ENCODE measurements at places on chromosomes 11 and 22.

GRCh38 chr11:34957206-34957605 is 40.8 kb downstream of the PDHX start:
- no peak for DNase-seq

- no peak for DNase-seq
Observed at GRCh38 chr11:111846063-111846462, 25.3 kb downstream of the ALG9 start.

DNA sequence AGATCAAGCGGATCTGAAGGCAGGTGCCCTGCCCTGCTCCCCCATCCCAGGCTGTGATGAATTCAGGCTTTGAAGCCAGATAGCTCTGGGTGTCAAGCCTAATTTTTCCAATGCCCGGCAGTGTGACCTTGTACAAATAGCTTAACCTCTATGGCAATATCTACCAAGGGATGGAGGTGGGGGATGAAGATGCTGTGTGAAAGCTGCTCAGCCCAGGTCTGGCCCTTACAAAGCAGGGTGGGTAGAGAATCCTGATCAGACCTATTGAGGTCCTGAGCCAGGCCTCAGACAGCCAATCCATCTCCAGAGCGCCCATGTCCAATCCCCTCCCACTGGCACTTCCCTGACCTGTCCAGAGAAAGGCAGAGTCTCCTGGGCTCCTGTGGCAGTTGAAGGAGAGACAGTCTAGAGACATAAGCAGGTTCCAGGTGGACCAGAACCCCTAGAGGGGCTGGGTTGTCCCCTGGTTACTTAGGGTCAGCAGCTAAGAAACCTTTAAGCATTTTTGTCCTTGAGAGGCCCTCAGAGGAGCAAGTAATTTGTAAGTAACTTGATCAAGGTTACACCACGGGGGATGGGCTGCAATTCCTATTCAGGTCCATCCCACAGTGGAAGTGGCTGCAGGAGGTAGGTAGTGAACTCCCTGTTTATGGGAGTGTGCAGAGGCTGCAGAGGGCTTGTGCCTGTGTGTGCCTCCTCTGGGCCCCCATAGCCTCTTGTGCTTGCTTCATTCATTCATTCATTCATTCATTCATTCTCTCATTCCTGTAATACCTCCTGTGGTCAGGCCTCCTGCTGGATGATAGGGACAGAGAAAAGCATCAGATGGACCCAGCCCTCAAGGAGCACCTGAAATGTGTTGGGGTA is 10.4 kb downstream of the P2RY2 start:
- DNase-seq = no peak

- peak; percentile 37 for DNase-seq
Observed at GRCh38 chr11:17277024-17277584, 565 bp downstream of the NUCB2 start.

DNA sequence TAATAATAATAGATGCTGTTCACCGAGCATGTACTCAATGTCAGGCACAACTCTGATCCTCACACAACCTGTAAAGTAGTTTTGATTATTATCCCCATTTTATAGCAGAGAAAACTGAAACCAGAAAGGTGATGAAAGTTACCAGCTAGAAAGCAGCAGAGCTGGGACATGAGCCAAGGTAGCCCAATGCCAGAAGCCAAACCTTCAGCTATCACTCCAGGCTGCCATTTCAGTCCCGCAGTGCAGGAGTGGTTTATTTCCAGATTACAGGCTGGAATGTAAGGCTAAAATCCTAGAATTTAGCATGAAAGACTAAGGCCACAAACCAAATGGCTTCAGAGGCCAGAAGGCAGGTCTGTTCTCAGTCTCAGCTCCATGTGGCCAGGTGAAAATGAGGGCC is 108.8 kb downstream of the TENM4 start:
- no peak for DNase-seq

DNA sequence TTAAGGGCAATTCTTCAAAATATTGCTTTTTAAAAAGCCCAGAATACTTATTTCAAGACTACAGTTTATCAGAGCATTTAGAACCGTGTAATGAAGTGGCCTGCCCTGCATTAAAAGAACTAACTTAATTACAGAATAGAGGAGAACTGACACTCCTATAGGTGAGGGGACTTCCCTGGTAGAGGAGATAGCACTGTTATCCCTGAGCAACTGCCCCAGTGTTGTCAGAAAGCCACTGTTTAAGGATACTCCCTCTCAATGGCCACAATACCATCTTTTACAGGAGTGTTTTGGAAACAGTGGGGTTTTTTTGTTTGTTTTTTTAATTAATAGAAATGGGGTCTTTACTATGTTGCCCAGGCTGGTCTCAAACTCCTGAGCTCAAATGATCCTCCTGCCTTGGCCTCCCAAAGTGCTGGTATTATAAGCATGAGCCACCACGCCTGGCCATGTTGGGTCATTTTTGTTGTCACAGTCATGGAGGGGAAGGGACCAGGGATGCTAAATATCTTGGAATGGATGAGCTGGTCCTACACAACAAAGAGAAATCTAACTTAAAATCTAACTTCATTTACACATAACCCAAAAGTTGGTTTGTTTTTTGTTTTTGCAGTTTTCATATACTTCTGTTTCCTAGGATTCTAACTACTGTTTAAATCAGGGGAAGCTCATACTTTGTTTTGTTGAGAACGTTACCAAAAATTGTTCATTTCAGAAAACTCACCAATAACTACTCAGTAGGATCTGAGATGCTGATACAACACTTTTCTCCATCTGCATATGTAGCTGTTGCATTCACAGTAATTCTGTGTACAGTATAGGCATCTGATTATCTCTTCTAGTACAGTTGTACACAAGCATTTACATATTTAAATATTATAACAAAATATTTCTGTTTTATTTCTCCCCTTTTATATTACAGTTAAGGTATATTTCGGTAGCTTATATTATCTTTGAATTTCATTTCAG is 8.1 kb downstream of the RPL27A start:
- DNase-seq = no peak

- no peak for DNase-seq
Observed at GRCh38 chr11:123390146-123390545, 39.9 kb upstream of the GRAMD1B start.

DNA sequence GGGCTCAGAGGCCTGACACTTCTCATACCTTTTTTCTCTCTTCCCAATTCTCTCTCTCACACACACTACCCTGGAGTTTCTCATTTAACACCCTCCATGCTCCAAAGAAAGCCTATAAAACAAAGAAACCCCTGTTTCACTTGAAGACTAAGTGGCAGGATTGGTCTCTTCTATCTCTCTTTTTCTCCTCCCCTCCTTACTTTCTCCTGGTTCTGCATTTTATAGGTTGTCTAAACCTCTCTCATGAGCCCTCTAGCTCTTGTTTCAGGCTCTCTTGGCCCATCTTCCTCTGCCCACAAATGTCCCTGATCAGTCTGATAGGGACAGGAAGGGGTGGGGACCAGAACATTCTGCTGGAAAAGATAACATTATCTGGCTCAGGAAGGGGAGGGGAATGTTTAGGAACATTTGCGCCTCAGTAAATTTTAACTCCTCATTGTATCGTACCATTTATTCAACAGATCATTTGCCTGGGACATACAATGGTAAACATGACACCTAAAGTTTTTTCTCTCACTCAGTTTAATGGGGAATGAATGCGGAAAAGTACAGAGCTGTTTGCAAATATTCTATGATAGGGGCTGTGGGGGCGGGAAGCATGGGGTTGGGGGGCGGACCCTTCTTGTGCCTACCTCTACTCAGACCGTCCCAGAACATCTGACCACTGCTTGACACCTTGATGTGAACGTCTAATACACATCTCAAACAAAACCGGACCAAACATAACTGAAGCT is 10.8 kb downstream of the CRYBA4 start:
- DNase-seq = no peak

- DNase-seq = no peak
Observed at GRCh38 chr22:44307509-44308169, 5.1 kb downstream of the SHISAL1 start.

DNA sequence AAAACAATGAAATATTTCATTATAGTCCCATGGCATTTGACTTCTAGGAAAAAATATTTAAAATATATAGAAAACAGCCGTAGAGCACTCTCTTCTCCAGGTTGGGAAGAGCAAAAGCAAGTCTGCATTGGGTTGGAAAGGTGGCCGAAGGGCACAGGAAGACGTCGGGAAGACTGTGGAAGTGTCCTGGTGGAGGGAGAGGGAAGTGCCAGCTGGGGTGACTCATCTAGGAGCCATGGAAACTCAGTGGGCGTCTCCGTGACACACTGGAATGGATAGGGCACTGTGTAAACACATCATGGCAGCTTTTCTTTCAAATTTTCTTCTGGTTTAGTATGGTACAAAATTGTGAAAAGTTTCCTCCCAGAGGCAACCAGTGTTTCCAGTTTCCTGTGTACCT is 12.7 kb downstream of the GTPBP1 start:
- no peak for DNase-seq

DNA sequence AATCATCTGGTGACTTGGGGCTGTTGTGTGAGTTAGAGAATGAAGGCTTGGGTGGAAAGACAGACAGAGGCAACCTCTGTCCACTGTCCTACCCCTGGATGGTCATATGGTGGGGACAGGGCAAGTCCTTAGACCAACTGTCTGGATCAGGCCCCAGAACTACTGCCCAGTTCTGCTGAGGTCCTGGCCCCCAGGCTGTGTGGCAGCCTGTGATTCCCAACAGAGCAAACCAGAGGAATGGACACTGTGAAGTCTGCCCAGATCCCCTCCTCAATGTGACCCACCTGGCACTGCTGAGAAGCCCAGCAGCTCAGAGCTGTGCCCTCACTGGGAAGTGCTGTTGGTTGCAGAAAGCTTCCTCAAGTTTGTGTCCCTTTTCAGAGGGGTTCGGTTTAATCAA is 69.0 kb downstream of the GGTLC2 start:
- DNase-seq = no peak

DNA sequence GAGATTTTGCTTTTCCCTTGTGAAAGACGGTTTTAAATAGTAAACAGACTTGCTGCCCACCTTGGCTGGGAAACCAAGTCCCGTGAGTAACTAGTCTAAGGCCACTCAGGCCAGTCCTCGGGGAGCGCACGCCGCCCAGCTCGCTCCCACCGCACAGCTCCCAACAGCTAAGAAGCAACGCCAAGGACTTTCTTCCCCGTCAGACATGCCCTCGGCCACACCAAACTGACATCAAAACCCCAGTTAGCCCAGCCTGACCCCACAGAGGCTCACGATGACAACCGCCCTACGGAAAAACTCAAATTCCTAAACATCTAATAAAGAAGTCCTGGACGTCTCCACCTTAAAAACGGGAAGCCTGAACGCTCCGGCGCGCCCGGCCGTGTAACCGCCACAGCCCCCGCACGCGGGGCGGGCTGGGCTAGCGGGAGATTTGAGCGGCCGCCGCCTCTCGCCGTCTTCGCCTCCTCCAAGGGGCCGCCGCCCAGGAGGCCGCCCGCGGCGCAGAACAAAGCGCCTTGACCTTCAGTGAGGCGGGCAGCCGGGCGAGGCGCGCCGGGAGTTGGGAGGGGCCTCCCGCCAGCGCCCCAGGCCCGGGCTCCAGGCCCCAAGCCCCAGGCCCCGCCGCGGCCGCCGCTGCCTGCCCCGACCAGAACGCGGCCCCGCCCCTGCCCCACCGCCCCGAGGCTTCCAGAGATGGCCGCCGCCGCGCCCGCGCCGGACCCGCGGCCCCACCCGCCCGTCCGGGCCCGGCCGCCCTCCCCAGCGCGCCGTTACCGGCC is 486 bp downstream of the NAP1L4 start:
- DNase-seq = no peak

DNA sequence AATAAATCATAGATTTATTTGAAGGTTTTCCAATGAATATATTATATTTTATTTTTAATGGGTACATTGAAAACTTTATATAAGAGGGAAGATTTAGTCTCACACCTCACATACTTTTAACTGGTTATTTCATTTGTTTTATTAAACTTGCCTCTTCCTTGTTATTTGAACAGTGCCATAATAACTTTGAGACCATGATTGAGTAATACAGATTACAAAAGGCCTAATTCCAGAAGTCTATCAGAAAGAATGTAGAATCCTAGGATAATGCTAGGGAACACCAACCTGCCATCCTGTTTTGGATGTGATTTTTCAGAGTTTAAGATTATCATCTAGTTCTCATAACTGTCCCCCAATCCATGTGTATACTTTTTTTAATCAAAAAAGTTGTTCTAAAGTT is 102.7 kb upstream of the BIRC3 start:
- no peak for DNase-seq

- DNase-seq = no peak
Observed at GRCh38 chr11:47107744-47108143, 68.9 kb downstream of the ARFGAP2 start.

- DNase-seq = peak; percentile 47
Observed at GRCh38 chr11:16945671-16946469, 68.3 kb downstream of the PLEKHA7 start.

DNA sequence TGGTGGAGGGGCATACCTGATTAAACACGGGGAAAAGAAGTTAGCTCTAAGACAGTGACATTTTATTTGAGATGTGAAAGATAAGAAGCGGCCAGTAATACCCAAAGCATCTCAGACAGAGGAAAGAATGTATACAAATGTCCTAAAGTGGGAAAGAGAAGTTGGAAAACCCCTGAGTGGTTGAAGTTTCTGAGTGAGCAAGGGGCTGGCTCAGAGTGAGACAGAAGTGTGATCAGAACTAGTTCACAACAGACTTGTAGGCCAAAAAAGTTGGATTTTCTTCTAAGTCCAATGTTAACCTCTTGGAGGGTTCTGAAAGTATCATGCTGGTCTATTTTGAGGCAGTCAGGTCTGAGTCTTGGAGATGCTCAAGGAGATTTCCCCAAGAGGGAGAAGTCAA is 608.7 kb downstream of the SOX6 start:
- DNase-seq = no peak

- no peak for DNase-seq
Observed at GRCh38 chr11:3104961-3105790, 48.0 kb upstream of the CARS1 start.

DNA sequence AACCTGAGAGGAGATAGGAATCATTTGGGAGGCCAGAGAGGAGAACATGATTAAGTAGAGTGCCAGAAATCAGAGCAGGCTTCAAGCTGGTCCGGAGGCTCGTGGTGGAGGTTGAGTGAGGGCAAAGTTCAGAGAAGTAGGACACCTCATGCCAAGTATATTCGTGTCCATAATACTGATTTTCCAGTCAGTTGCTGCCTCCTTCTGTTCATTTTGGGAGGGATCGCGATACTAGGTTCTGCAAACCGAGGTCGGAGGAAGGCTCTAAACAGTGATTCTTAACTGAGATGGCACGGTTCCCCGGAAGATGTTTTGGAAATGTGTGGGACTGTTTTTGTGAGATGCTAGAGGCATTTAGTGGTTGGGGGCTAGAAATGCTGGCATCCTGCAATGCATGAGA is 13.6 kb upstream of the CD3E start:
- peak; percentile 43 for DNase-seq

- no peak for DNase-seq
Observed at GRCh38 chr11:63694596-63694995, 13.3 kb downstream of the RTN3 start.

- DNase-seq = no peak
Observed at GRCh38 chr11:99739464-99740089, 718.8 kb downstream of the CNTN5 start.

DNA sequence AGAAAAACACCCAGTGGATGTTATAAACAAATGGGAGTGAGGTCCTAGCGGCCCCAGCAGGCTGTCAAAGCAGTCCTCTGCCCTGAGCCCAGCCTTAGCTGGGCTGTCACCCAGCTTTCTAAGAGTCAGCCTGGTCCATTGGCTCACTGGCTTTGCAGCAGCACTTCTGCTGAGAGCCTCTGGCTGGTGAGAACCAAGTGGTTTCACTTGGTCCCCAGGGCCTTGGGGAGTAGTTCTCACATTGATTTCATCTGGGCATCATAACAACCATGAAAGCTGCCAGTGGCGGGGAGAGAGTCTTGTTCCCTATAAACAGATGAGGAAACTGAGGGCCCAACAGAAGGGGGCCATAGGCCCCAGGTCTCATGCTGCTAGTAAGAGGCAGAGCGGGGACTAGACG is 11.4 kb downstream of the SEC14L6 start:
- no peak for DNase-seq

Data from stimulated activated CD4-positive, alpha-beta T cell treated with anti-CD3 and anti-CD28 coated beads, Interleukin-1b, Interleukin-23, amount 100 ng/mL, for 48 hours (primary cell).